Small intestine (tissue), 16 donors: ENCODE measurements at places on chromosomes 2 and 18.

DNA sequence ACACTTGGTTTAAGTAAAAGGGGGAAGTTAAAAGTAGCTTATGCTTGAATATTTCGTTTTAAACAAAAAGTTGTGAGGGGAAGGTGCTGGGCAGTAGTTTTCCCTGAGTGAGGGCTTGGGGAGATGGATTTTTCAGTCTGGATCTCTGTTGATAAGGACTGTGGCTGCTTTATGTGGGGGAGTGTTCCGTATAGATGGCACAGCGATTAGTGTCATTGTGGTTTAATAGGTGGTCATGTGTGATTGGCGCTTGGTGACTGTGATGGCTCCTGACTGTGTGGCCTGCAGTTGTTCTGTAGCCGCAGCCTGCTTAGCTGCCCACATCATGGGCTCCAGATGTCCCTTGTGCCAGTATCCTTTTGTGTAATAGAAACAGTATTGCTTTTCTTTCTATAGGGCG, 156.2 kb downstream of the WDSUB1 start:
- DNase-seq = no peak

DNA sequence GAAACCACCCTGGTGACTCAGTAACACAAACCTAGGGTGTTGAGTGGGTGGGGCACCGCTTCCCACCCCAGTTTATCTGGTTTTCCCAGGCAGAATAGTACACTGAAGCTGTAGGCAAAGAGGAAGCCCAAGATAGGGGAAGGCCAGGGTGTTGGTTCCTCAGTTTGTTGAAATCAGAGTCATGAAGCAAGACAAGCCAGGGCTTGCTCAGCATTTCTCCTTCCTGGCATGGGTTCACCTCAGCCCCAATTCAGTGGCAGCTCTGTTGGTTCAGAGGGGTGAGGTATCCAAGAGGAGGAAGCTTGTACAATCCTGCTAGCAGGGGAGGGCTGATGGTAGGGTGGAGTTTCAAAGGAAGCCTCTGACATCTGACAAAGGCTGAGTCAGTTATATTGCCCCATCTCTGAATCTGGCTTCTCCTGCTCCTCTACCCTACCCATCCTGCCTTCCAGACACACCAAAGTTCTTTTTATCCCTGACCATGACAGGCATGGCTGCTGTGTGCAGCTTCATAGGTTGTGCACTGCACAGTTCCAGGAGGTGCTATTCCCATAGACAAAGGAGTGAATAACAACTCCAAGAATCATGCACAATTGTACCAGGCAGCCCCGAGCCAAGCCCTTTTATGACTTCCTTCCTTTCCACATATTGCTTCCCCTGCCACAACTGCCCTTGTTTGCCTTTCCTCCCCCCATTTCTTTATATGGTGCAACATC, 24.9 kb upstream of the RAB10 start:
- peak; percentile 61 for DNase-seq

GRCh38 chr18:67140495-67140894, 376.0 kb downstream of the DSEL start:
- DNase-seq = no peak

DNA sequence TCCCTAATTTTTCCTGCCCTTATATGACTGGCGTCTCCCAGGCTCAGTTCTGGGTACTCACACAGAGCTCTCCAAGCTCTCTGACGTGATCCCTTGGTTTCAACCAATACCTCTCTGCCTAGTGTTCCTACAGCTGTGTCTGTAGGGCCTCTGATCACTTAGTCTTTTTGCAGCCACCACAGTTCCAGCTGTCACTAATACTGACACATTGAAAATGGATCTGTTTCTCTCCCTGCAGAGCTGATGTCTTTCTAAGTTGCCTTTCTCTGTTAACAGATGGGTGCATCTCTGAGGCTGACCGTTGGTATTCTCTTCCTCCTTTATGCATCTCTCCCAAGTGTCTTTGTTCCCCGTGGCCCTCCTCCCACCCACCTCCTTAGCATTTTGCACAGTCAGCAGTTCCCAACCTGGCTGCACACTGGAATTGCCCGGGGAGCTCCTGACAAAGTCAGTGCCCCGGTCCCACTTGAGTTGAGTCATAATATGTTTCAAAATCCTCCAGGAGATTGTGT, 62.5 kb downstream of the CERS6 start:
- peak; percentile 41 for DNase-seq

DNA sequence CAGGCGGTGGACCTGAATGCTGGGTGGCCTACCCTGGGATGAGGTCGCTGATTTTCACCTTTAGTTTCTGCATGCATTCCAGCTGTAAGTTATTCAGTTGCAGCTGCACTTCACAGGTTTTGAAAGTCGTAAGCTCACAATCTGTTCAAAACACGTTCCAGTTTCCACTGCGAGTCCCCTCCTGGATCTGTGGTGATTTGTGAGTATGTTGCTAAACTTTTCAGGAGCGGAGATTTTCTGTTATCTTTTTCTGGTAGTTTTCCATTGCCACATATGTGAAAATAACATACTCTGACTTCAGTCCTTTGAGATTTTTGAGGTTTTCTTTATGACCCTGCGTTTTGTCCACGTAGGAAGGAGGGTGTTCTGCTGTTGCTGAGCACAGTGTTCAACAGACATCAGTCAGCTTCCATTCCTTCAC, 102.1 kb downstream of the SNTG2 start:
- no peak for DNase-seq

DNA sequence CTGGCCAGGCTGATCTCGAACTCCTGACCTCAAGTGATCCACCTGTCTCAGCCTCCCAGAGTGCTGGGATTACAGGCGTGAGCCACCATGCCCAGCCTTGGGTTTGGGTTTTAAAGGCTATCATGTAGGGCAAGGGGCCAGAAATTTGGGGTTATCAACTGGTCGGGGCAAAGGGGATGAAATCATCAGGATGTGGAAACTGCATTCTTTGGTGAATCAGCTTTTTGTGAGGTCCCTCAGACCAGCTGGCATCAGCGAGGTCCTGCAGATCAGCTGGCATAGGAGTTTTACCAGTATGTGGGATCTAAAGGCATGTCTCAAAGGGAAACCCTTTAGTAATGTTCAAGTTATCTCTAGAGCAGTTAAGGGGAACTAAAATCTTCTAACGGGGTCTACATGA, 6.4 kb upstream of the GEMIN6 start:
- no peak for DNase-seq
